Stimulated activated CD4-positive, alpha-beta T cell treated with anti-CD3 and anti-CD28 coated beads, Interleukin-1b, Interleukin-23, amount 100 ng/mL, for 24 hours (primary cell): ENCODE measurements at places on chromosomes 12 and 14.

DNA sequence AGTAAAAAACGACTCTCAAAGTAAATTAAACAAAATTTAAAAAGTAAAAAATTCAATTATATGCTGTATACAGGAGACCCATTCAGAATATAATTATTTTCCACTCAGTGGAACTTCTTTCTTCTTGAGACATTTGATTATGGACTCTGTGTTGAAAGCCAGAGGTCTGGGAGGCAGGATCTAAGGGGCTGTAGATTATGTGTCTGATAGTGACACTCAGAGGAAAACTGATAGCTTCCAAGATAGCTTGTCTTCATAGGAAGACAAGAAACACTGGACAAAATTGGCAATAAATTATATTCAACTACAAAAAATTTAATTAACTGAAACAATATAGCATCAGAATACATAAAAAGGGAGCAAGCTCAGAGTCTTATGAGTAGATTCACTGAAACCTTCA, 135.8 kb downstream of the KITLG start:
- DNase-seq: no peak

DNA sequence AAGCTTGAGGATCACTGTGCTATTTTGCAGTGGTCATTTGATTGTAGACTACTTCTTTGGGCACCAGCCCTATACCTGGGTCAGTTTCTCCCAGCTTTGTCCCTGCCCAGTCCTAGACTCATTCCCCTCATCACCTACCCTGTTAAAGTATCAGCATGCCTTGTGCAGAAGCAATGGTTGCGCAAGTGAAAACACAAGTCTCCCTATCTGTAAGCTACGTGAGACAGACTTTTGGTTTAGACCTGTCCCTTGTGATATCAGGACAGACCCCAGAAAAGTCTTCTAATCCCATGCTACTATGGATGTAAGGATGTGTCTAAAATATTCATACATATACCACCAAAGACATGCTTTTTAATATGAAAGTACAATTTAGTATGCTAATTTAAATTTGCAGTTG, 88.8 kb upstream of the ATP2B1 start:
- no peak for DNase-seq

DNA sequence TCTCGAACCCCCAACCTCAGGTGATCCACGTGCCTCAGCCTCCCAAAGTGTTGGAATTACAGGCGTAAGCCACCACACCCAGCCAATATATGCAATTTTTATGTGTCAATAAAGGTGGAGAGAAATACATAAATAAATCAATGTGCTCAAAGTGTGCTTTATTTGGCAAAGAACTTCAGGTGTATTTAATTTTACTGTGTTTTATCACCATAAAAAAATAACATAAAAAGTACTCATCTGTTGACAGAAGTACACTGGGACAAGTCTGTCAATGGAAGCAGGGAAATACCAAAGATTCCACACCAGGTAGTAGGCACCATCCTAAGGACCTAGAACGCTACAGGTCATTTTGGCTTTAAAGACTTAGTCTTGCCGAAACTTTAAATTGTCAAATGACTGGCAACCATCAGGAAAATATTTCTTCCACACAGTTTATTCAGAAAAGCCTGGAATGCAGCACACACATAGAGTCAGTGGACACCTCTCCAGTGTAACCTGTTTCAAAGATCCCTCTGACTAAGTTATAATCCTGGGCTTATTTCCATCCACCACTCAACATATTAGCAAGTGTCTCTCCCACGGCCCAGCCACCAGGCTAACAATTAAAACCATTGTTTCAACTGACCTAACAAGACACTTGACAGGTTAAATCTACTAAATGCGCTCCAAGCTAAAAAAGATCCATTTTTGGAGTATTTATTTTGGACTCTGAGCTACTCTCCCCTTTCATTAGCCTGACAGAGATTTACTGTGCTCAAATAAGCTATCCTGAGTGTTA, 4.2 kb downstream of the ERO1A start:
- DNase-seq: no peak

- no peak for DNase-seq
Observed at GRCh38 chr14:105894125-105894977, 368.0 kb downstream of the TMEM121 start.

DNA sequence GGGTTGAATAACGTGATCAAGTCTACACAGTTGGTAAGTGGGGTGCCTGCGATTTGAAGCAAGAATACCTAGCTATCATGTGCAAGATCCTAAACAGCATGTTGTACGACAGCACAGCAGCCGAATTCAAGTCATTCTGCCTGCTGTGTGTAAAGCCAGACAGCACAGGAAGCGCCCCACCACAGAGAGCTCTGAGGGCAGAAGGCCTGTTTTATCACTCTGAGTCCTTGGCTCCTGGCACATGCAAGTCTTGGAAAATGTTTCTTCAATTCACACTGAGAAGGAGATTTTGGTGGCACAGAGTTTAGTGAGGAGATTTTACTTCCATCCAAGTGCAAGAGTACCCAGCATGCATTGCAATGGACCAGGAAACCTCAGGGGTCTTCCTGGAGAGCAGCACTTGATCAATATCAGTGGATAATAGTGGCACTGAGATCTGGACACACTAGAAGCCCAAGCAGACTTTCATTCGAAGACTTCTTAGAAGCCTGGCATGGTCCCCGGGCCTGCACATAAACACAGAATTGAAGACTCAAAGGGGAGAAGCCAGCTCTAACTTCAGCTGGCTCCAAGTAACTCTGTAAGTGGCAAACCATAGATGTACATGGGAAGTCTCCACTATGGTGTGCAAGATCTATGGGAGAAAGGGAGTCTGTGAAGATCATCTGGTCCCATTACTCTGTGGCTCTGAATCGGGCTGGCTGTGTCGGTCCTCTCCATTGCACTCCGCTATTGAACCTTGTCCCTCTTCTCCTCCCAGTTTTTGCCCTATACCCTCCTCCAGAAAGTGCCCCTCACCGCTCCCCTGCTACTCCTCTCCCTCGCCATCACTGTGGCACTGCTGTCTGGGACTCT, 1.5 kb upstream of the KRT1 start:
- no peak for DNase-seq

- DNase-seq: no peak
Observed at GRCh38 chr12:123843912-123844748, 82.0 kb downstream of the DNAH10 start.
